ENCODE measurements at places on chromosomes 4 and X.

DNA sequence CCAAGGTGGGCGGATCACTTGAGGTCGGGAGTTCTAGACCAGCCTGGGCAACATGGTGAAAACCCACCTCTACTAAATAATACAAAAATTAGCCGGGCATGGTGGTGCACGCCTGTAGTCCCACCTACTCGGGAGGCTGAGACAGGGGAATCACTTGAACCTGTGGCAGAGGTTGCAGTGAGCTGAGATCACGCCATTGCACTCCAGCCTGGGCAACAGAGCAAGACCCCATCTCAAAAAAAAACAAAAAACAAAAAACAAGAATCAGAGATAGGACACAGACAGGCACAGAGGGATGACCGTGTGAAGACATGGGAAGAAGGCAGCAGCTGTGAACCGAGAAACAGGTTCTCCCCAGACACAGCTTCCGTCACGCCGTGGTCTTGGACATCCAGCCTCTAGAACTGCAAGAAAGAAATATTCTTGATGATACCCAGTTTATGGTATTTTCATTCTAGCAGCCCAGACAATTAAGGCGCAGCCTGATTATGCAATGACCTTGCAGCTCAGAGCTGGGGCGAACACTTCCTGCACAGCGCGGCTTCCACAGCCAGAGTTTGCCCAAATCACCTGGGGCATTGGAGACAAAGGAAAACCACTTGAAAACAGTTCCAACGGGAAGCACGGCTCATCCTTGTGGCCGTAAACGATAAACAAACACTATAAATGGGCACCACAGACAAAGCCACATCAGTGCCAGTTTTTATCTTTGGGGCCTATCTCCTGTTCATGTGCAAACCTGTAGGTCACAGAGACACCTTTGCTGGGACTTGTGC is 4.2 kb upstream of the ARSD start:
- no peak for DNase-seq

DNA sequence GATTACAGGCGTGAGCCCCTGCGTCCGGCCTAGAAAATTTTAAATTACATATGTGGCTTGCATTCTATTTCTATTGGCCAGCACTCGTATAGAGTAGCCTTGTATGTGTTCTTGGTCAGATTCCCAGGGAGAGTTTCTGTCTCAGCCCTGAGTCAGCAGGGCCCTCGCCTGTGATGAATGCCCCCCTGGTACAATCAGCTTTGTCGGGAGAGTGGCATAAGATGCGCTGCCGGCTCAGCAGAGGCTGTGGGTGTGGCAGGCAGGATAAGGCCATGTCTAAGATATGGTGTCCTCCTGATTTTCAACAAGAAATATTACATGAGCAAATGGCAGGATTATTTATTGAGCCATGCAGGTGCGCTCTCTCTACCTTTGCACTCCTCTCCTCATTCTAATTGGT is 1.6 kb upstream of the REELD1 start:
- DNase-seq: no peak

GRCh38 chr4:1766106-1767060 is 26.7 kb upstream of the FGFR3 start:
- DNase-seq: no peak

DNA sequence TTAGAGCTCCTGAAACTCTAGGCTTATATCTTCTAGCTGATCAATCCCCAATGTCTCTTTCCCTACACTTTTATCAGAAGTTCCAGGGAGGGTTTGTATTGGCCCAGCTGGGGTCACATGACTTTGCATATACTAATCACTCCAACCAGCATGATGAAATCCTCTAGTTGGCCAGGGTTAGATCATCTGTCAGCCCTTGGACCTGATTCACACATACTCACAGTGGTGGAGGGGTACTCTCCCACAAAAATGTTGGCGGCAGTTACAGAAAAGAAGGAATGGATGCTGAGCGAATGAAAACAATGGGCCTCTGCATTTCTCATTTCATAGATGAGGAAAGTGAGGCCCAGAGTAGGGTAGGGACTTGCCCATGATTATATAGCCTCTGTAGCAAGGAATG is 151.1 kb downstream of the PJA1 start:
- DNase-seq: no peak

DNA sequence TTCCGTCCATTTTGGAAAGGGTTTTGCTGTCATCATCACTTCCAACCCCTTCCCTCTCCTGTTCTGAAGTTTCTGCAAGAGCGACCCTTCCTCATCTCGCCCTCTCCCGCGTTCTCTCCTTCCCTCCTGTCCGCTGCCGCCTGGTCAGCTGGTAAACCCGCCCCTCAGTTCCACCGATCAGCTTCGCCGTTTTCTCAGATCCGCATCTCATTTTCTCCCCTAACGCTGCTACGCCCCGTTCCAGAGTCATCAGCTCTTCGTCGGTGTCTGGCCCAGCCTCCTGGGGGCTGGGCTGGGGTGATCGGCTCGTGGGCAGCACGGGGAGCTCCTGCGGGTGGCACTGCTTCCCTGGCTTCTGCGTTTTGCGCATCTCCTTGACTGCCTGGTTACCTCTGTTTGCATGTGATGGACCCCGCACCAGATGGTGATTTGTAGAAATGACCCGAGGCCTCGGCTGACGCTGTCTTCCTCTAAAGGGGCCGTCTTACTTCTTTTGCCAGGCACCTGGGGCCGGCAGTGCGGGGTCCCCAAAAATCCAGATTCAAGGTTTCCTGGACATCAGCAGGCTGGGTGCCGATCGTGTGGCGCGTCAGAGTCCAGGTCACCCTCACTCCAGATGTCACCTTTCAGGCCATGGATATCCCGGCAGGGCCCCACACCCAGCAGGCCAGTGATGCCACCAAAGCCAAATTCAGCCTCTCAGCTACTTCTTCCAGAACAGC is 13.4 kb downstream of the CTBP1 start:
- DNase-seq: no peak

GRCh38 chrX:41695426-41695825 is 6.7 kb downstream of the GPR34 start:
- DNase-seq: no peak

GRCh38 chrX:41289095-41289494 is 44.9 kb upstream of the DDX3X start:
- DNase-seq: no peak

DNA sequence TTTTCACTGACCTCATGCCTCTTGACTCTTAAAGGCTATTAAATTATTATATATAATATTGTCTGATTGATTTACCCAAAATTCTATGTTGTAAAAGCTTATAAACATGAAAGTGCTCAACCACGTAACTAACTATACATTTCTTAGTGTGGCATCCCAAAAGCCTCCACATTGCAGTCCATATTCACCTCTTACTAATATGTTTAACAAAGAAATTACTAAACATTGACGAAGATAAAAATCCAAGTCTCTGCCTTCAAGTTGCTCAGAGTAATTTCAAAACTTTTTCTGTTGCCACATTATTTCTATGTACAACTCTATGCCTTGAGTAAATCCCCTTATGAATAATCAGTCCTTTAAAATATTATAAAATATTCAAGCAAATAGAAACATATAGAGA is 14.4 kb downstream of the DDIT4L start:
- DNase-seq: no peak

Measured in stimulated activated CD8-positive, alpha-beta memory T cell treated with anti-CD3 and anti-CD28 coated beads, Interleukin-2, amount 100 ng/mL, for 48 hours (primary cell).